SK-N-SH treated with all-trans-retinoic acid at 6 μM for 48 hours (cell line): ENCODE measurements at places on chromosomes 11 and 22.
A peak's percentile ranks its signal among the peaks of the same experiment; 100 is the strongest.

DNA sequence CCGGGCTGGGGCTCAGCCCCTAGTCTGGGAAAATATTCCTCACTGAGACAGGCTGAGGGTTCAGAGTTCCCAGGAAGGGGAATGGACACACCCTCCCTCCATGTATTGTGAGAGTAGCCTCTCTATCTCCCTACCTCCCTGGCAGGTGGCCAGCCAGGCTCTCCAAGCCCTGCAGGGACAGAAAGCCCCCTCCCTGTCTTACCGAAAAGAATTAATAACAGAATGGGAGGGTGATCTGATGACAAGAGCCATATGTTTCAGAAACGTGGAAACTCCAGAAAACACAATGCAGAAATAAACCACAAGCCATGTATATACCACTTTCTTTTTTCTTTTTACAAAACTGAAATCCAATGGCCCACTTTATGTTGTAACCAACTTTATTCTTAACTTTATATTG lies 140.0 kb downstream of the CHST1 start:
- no peak for ATAC-seq

DNA sequence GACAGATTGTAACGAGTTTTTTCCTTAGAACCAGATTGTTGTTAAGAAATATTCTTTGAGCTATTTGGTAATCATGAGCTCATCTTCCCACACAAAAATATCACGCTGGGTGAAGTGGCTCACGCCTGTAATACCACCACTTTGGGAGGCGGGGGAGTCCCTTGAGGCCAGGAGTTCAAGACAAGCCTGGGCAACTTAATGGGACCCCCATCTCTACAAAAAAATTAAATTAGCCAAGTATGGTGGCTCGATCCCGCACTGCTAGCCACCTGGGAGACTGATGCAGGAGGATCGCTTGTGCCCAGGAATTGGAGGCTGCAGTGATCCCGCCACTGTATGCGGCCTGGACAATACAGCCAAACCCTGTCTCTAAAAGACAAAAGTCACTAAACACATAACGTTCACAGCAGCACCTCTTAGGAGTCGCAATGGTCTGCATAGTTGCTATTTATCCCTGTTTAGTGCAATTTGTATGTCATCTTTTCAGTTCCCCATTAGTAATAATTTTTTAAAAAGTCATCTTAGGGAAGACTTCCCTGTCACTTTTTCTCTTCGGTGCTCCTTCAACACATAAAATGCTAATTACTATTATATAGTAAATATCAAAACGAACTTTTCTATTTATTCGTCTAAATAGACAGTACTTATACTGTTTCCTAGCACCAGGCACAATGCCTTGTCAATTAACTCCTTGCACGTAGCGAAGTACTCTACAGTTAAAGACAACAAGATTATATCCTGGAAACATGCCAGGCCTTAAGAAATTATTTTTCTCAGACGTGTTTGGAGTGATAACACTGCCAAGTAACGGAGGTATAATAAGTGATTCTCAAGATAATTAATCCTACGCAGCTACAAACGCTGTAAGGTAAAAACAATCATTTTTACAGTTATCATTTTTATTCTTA lies 1.1 kb downstream of the ST13 start:
- ATAC-seq: no peak

GRCh38 chr11:56331861-56332491 lies 13.9 kb upstream of the OR8K1 start:
- ATAC-seq: peak; percentile 85

DNA sequence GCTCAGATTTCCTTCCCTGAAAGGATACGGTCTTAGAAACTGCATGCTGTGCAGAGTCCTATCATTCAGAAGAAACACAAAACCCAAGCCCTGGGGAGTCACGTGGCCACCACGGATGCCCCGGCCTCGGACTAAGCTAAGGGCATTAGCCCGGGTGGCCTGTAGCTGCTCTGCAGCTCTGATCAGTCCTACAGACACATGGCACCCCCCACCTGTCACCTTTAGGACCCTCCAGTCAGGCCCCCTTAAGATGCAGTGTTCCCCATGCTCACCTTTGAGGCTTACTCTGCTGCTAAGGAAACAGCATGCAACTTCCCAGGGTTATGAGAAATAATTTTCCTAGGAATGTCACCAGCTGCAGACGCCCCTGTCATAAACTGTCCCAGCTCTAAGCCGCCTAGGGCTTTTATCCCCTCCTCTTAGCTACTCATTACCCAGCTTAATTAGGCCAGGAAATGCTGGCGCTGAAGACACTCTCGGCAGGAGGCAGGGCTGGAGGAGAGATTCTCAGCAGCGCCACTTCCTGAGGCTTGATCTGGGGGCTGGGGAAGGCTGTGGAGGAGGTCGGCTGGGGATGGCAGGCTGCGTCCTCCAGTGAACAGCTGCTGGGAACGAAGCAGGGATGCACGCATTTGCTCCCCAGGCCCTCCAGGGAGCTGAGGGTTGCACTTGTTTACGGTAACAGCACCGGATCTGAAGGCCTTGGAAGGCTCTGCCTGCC lies 47.2 kb upstream of the ADA2 start:
- no peak for ATAC-seq

GRCh38 chr11:7673724-7674434 lies 579 bp upstream of the CYB5R2 start:
- no peak; the same call in 2 of the 3 replicates for ATAC-seq

- no peak for ATAC-seq
Measured at GRCh38 chr11:12546122-12546521, 128.1 kb upstream of the TEAD1 start.

DNA sequence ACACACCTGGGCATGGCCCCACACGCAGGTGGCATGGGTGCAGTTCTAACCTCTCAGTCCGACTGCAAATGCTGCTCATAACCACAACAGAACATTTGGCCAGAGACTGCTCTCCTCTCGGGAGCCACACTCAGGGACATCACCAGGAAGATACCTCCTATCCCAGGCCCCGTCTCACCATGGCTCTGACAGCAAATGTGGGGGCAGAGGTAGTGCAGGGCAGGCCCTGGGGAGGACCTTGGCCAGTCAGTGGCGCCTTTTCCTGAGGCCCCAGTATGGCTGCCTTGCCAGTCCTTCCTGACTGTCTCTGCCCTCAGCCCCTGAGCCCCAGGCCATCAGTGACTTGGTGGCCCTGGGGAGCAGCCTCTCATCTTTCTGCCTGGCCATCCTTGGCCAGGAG lies 2.8 kb downstream of the KRTAP5-6 start:
- ATAC-seq: no peak

DNA sequence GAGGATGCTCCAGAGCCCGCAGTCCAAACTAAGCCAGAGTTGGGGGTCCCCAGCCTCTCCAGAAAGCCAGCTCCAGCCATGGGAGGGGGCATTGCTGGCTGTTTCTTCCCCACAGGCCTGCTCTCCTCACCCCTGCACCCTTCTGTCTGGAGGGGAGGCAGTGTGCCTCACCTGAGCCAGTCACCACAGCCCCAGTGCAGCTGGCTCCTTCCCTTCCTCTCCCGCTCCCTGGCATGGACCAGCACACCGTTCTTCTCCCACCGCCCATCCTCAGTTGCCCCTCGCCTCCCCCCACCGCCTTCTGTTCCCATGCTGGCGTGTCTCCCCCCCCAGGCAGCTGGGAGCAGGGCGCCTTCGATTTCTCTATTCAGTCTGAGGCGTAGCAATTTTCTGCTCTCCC lies 110.5 kb upstream of the THY1 start:
- peak; percentile 4; the same call in 1 of the 3 replicates for ATAC-seq

DNA sequence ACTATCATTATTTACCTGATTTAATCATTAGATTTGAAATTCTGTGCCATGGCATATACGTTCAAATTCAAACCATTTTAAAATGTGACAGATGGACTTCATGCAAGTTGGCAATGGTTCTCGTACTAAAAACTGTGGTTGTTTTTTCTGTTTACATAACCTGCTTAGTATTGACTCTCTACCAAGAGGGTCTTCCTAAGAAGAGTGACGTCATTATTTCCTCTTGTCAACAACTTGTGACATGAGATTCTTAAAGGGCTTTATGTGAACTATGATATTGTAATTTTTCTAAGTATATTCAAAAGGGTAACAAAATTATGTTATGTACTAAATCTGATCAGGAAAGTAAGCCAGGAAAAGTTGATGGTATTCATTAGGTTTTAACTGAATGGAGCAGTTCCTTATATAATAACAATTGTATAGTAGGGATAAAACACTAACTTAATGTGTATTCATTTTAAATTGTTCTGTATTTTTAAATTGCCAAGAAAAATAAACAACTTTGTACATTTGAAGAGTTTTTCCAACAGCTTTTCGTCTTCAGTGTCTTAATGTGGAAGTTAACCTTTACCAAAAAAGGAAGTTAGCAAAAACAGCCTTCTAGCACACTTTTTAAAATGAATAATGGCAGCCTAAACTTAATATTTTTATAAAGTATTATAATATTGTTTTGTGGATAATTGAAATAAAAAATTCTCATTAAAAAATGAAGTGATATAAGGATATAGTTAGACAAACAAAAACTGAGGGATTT lies 87.0 kb downstream of the GRK3 start:
- no peak for ATAC-seq

DNA sequence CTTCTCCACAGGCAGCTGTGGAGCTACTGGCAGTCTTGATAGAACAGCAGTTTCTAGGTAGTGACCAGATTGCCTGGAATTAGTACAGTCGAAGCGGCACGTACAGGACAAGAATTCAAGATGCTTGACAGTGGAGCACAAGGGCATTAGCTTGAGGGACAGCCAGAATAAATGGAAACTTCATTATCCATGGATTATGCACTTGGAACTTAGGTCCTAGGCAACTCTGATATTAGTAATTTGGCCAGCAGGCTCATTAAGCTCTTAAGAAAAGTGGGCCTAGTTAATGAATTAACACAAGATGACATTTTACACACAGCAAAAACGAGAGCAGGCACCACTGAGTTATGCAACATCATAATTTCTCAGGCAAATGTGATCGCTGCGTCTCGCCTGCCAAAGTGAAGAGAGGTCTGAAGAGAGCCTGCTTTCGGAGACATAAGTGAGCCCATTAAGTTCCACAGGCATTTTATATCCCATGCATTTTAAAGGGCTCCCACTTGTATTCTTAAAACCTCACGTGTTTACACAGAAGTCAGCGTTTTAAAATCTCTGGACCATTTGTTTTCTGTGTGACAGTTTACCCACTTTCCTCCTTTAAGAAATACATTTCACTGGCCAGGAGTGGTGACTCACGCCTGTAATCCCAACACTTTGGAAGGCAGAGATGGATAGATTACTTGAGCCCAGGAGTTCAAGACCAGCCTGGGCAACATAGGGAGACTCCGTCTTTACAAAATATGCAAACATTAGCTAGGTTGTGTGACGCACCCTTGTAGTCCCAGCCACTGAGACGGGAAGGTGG lies 66.2 kb downstream of the COMMD9 start:
- peak; percentile 39 for ATAC-seq

DNA sequence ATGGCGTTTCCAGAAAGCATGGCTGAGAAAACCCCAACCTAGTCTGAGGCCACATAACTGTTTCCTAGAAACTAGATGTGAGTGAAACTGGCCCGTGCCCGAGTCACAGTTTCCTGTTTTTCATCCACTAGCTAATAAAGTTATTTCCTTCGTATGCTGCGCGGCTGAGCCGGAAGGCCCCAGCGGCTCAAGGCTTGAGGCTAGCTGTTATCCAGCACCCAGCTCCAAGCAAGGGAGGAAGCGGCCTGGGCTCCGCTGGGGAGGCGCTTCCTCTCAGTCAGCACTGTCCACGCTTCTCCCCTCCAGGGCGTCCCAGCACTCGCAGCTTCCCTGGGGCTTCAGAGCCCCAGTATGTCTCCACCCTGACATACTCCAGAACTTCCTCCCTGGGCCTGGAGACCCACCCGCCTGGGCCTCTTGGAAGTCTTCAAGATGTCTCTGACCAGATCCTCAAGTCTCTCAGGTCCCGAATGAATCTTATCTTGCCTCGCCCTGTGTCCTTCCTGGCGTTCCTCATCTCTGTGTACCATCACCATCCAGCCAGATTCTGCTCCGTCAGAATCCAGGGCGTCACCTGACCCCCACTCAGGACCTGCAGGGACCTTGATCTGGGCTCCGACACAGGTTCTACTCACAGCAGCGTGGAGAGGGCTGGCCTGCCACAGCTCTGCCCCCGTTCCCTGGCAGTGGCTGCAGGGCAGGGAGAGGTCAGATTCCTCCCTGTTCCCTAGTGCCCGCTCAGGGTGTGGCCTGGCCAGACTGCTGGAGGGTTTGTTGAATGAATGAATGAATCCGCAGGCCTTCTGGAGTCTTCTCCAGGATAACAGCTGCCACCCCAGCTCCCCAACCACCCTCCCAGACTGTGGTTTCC lies 81.9 kb downstream of the LRRC32 start:
- no peak; the same call in 1 of the 3 replicates for ATAC-seq

GRCh38 chr11:69111624-69112542 lies 43.9 kb upstream of the SMIM38 start:
- no peak for ATAC-seq

GRCh38 chr11:122681735-122682134 lies 26.2 kb downstream of the UBASH3B start:
- peak; percentile 56 for ATAC-seq

DNA sequence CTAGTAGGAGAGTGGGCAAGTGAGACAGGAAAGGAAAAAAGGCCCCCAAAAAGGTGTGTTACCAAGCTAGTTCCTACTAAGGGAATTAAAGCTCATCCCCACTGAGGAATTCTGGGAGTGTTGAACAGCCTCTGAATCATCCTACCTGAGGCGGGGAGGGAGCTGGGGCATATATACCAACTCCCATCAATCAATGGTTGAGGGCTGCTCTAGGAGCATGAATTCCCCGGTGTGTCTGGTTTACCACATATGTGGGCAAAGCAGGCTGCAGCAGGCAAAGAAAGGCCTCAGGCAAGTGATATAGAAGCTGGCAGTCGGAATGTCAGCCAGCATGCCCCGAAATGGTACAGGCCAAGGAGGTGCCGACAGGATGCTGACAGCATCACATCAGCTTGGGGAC lies 23.6 kb upstream of the CDON start:
- ATAC-seq: no peak

DNA sequence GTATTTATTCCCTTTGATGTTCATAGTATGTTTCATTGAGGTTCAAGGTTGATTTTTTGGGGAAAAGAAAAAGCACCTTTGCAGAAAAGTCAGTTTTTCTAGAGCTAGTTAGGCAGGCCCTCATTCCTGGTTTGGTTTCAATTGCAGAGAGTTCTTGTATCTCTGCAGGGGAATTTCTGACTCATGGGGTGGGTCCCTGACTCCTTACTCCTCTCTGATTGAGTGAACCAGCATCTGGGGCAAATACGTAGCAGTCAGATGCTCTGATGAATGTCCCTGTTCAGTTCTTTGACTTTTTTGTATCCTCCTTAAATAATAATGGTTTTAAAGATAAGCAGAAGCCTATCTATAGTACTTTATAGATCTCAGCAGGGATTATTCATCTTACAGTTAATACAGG lies 7.7 kb upstream of the NCR3LG1 start:
- ATAC-seq: peak; percentile 88

GRCh38 chr22:49972163-49973017 lies 11.8 kb downstream of the PIM3 start:
- ATAC-seq: no peak

- no peak for ATAC-seq
Measured at GRCh38 chr22:50080077-50080465, 5.2 kb downstream of the MLC1 start.

- ATAC-seq: peak; percentile 6; the same call in 2 of the 3 replicates
Measured at GRCh38 chr11:897253-898142, 13.1 kb downstream of the CHID1 start.
